ENCODE measurements at places on chromosomes 6 and 20.

DNA sequence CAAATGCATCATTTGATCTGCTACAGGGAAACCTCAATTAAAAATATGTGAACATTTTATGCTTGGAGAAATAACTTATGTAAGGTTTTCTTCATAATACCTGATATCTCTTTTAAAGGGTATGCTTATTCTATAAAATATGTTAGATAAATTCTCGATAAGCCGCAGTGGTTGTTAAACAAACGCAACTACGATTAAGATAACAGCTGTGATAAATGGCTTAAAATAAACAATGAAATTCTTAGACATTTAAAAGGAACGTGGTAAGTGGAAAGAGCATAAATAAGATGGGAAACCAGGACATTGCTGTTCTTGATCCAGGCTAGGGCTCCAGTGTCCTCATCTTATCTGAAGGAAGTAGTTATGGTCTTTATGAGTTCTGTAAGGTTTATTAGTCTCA lies 415.9 kb downstream of the CD83 start:
- DNase-seq = no peak

DNA sequence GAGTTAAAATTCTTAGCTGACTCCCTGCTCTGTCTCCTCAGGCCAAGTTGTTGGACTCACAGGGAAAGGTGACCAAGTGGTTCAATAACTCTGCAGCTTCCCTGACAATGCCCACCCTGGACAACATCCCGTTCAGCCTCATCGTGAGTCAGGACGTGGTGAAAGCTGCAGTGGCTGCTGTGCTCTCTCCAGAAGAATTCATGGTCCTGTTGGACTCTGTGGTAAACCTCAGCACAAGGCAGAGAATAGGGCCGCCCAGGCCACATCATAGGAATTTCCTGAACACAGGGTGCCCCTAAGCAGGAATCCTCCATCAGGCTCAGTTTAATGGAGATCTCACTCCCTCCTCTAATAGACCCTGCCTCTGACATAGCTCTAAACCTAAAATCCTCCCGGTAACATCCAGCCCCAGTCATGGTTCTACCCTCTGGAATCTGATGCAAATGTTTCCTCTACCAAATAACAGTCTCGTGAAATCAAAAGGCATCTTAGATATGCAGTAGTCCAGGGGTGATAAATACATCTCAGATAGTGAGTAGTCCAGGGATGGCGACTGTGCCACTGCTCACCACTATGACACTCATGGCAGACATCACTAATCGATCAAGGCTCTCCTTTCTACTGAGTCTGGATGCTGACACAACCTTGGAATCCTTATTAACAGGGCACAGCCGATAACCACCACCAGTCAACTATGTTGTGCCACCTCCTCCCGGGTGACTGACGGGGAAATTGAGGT lies 18.3 kb downstream of the BPIFB1 start:
- DNase-seq = no peak

- no peak for DNase-seq
Measured at GRCh38 chr6:19434065-19434464, 403.1 kb upstream of the ID4 start.

GRCh38 chr6:135464634-135465033 lies 32.9 kb downstream of the AHI1 start:
- no peak for DNase-seq

- no peak for DNase-seq
Measured at GRCh38 chr20:2892376-2892775, 19.1 kb downstream of the PTPRA start.

DNA sequence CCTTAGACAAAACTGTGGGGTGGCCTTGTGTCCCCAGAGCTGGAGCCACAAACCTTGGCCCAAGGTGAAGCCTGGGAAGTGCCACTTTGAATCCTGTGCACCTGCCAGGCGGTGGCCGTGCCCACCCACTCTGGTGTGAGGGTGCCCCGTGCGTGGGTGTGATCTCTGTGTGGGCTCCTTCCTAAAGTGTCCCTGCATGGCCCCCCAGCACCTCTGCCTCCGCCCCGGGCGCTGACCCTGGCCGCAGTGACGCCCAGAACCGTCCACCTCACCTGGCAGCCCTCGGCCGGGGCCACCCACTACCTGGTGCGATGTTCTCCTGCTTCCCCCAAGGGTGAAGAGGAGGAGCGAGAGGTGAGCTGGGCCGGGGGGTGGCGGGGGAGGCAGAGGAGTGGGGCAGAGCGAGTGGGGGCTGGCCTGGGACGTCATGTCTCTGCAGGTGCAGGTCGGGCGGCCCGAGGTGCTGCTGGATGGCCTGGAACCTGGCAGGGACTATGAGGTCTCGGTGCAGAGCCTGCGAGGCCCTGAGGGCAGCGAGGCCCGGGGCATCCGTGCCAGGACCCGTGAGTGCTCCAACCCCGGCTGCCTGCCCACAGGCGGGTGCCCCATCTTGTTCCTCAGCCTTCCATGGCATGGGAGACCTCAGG lies 18.3 kb downstream of the COL20A1 start:
- DNase-seq = no peak

- no peak for DNase-seq
Measured at GRCh38 chr6:11710311-11710761, 68.3 kb downstream of the ADTRP start.

DNA sequence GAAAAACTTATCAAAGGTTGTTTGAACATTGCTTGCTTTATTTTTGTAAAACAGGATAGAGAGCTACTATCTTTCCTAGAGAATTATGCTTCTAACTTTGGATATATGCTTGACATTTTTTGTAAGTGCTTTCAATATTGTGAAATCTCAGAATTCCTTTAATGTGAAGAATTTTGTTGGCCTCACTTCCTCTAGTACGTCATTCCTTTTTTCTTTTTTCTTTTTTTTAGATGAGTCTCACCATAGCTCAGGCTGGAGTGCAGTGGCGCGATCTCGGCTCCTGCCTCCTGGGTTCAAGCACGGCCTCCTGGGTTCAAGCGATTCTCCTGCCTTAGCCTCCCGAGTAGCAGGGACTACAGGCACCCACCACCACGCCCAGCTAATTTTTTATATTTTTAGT lies 668.1 kb downstream of the RFPL4B start:
- DNase-seq = no peak

DNA sequence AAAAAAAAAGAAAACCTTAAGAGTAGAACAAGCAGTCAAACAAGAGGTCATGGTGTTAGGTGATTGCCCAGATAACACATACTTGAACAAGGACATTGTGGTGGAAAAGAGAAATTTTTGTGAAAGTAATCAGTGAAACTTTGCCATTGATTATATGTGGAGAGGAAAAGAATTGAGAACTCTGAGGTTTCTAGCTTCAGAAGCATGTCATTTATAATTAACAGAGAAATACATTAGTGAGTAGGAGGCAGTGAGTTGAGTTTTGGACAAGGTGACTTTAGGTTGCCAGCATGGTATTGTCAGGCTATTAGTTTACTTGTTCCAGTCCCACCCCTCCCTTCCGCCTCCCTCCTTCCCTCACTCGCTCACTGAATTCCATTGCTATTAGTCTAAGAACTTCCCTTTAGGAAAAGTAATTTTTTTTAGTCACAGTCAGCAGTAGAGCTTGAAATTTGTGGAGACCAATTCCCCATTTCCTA lies 17.2 kb downstream of the TAB2 start:
- DNase-seq = no peak

- no peak for DNase-seq
Measured at GRCh38 chr6:105882828-105883227, 203.3 kb upstream of the PRDM1 start.

GRCh38 chr20:56409956-56410355 lies 2.1 kb upstream of the CASS4 start:
- no peak for DNase-seq

GRCh38 chr6:11668455-11668854 lies 110.1 kb downstream of the ADTRP start:
- DNase-seq = no peak

GRCh38 chr6:130467146-130468050 lies 101.6 kb downstream of the TMEM200A start:
- DNase-seq = no peak

- no peak for DNase-seq
Measured at GRCh38 chr6:45531999-45532595, 154.4 kb upstream of the SUPT3H start.

DNA sequence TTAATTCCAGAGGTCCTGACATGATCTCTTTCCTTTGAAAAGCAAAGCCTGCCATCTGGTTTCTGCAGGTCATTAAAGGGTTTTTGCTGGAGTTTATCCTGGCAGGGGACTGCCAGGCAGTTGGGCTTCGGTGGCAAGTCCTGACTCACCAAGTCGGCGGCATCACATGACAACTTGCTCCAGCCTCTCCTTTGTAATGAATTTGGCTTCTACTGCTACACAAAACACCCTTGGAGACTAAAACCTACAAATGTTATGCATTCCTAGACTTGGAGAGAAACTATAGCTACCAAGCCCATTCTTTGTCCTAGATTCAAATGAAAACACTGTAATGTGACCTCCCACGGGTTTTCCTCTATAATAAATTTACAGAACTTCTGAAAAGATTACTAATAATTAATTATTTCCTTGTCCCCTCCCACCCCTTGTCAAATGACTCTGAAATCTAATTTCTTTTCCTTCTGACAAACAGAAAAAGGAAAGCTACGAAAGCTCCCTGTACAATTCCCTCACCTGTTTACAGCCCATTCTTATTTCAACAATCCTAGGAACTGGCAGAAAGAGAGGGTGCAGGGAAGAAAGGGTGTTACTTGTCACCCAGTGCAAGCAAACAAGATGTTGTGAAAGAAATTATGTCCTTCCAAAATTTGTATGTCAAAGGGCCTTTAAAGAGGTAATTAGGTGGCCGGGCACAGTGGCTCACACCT lies 62.9 kb downstream of the QRSL1 start:
- peak; percentile 79 for DNase-seq

- no peak for DNase-seq
Measured at GRCh38 chr20:32980131-32980941, 23.9 kb downstream of the SUN5 start.

DNA sequence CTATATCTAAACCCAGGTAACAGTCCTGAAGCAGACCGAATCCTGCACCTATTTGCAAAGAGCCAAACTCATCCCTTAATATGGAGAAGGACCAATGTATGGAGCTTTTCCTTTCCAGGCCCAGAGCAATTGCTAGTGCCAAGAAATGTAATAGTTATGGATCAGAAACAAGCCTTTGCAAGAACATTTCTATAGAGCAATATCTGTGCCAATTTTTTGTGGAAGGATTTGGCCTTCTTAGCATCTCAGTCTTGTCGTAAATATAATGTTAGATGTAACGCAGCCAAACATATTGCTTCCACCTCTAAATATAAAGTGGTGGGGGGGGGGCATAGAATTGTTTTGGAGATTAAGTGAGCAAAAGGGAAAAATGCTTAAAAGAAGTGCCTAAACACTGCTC lies 2.7 kb downstream of the KIAA0408 start:
- DNase-seq = no peak

DNA sequence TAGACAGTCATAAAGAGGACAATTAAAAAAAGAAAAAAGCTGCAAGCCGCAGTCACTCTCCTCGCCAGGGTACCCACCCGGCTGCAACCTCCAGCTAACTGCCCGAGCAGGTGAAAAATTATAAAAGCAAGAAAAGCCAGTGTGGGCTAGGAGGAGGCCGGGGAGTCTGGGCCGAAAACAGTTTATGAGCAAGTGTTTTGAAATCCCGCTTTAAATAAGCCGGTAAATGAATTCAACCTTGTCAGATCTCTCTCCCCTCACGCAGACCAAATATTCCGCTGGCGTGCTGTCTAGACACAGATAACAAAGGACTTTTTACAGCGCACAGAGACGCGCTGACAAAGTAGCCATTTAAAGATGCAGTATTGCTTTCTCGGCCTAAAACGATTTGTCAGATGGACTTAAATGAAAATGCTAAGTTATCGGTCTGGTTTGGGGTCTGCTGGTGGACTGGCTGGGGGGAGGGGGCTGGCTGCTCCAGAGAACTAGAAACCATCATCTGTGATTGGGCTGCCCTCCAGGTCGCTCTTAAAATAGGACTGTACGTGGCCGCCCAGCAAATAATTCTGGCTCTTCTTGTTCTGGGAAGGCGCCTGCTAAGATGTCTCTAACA lies 24.6 kb downstream of the PMEPA1 start:
- DNase-seq = no peak

DNA sequence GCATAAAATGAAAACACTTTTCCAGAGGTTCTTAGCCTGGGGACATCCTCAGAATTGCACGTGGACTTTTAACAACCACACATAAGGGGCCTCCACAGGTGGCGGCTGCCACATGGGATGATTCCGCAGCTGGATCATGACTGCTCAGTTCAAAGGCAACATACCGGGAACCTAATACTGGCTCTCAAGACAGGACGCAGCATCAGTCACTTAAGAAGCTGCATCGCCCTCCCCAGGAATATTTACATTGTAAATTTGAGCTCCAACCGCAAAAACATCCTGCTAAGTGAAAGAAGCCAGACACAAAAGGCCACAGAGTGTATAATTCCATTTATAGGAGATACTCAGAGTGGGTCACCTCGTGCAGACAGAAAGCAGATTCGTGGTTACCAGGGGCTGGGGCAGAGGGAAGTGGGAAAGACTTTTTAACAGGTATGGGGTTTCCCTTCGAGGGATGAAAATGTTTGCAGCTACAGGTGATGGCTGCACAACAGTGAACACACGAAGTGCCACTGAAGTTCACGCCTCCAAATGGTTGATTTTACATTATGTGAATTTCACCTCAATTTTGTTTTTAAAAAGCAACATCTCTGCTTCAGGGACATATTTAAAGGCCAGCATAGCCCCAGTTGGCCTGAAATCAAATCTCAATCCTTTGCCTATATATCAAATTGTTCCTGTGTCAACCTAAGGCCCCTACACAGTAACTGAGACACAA lies 141.5 kb downstream of the BMP7 start:
- DNase-seq = peak; percentile 61

DNA sequence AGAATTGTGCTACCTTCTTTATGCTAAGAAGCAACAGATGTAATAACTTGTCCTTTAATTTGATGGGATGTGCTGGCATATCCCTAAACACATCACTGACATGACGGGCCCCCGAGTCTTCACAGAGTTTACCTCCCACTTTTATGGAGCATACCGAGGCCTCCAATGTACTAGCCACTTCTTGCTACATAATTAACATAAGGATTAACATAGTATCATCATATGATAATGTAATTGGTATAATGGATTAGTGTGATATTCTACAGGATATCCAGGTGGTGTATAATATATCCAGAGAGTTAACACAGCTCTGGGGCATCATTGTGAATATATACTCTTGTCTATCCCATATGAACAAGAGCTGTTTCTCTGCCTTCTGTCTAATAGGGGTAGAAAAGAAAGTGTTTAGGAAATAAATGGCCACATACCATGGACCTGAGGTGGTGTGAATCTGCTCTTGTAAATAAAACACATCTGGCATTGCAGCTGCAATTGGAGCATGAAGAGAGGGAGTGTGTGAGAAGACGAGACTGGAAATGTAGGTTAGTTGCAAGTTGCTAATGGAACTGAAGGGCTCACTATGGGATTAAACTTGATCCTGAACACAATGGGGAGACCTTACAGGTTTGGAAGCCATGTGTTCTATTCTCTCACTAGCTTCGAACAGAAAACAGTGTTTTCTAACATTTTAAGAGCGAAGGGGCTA lies 102.3 kb downstream of the IYD start:
- no peak for DNase-seq

- no peak for DNase-seq
Measured at GRCh38 chr20:51447097-51447764, 95.3 kb downstream of the NFATC2 start.

Data from endodermal cell (in vitro differentiated cells).